ENCODE measurements at places on chromosomes 2 and 18. TPM values are rescaled to one million over a fixed set of nuclear protein-coding genes. Genes with fewer than 3 reads are reported as not detected.

Gene STEAP3
- 42.4 TPM for total RNA-seq

Gene ALPP
- not detected for total RNA-seq

Gene HNMT
- total RNA-seq = 45.6 TPM

Gene CFC1B
- total RNA-seq = not detected

Gene PPP1CB
- total RNA-seq = 204 TPM

Gene FEV
- not detected for total RNA-seq

Gene TMEM169
- total RNA-seq = 5.1 TPM

DNA sequence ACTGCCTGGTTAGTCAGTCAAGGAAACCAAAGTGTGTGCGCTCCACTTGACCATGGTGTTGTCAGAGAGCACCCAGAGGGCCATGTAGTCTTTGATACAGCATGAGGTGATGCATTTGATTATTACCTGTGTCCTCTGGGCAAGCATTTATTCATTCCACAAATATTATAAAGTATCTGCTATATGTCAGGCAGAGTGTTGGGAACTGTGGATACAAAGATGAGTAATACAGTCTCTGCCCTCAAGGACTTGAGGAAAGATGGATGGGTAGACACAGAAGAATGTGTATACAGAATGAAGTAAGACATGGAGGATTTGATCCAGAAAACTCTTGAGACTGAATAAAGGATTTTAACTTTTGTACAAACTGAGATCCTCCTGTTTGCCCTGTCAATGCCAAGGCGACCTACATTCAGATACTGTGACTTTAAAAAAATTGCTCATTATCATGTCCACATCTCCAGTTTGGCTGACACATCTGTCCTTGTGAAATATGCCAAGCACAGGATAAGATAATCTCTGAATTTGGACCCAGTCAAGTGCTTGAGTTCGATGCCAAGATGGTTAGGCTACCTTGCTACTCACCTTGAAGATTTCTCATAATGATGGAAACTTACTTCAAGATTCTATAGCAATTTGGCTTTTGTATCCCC lies 50.8 kb downstream of the ACYP2 start:
- DNase-seq = peak; percentile 4

DNA sequence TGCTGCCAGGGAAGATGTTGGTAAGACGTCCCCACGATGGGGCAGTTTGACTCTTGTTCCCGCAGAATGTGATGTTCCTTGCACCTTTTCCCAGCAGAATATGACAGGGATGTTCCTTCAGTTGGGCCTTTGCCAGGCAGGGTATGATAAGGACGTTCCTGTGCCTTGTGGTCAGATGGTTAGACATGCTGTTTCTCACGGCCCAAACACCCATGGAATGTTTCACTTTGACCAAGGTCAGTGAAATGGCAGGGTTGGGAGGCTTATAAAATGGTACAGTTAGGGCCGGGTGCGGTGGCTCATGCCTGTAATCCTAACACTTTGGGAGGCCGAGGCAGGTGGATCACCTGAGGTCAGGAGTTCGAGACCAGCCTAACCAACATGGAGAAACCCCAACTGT lies 40.3 kb upstream of the YPEL5 start:
- peak; percentile 24 for DNase-seq

- no peak for DNase-seq
Measured at GRCh38 chr2:220985561-220985960, 586.5 kb downstream of the EPHA4 start.

GRCh38 chr2:241043581-241043980 lies 45.2 kb downstream of the SNED1 start:
- DNase-seq = no peak

GRCh38 chr2:27689424-27689823 lies 25.7 kb downstream of the SLC4A1AP start:
- peak; percentile 71 for DNase-seq

GRCh38 chr2:138029276-138029675 lies 65.0 kb downstream of the HNMT start:
- no peak for DNase-seq

DNA sequence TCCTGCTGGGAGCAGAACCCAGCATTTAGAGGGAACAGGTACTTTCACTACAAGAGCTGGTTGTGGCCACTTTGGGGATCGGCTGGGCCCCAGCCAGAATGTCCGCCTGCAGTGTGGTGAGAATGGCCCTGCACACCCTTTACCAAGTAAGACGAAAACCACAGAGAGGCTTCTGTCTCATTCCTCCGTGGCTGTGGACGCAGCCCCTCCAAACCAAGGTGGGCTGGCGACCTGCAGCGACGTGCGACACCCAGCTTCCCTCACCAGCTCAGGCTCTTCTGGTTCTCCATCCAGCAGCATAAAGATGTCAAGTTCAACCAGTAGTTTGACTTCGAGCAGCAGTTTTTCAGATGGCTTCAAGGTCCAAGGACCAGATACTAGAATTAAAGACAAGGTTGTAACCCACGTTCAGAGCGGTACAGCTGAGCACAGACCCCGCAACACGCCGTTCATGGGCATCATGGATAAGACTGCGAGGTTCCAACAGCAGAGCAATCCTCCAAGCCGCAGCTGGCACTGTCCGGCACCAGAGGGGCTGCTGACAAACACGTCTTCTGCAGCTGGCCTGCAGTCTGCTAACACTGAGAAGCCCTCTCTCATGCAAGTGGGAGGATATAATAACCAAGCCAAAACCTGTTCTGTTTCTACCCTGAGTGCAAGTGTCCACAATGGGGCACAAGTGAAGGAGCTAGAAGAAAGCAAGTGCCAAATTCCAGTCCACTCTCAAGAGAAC lies 56.2 kb downstream of the WDSUB1 start:
- no peak for DNase-seq

GRCh38 chr2:235106874-235107639 lies 155.2 kb downstream of the SH3BP4 start:
- DNase-seq = peak; percentile 68

DNA sequence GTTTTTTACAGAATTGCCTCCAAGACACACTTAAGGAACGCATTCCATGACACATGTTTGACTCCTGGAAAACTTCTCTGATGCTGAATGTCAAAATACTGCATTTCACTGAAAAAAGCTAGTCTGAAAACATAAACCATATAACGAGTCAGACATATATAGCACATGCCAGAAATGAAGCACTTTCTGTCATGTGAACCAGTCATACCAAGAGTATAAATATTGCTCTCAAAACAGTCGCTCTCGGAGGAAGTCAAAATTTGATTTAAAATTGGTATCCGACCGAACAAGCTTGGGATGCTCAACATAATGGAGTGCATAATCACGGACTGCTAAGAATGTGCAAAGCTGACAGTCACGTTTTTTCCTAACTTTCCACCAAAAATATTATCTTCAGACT lies 115.9 kb downstream of the PIEZO2 start:
- no peak for DNase-seq

DNA sequence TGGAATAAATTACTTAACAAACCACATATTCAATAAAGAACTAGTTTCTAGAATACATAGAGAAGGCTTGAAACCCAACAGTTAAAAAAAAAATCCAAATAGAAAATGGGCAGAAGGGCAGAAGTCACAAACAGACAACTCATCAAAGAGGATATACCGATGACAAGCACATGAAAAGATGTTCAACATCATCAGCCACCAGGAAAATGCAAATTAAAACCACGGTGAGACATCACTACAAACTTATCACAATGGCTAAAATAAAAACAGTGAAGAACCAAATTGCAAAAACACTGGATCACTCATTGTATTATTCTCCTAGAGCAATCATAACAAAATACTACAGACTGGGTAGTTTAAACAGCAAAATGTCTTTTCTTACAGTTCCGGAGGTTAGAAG lies 14.5 kb downstream of the SESTD1 start:
- peak; percentile 36 for DNase-seq

- DNase-seq = no peak
Measured at GRCh38 chr2:120785228-120785966, 49.7 kb downstream of the GLI2 start.

GRCh38 chr2:175442441-175442840 lies 260.9 kb upstream of the ATP5MC3 start:
- no peak for DNase-seq

DNA sequence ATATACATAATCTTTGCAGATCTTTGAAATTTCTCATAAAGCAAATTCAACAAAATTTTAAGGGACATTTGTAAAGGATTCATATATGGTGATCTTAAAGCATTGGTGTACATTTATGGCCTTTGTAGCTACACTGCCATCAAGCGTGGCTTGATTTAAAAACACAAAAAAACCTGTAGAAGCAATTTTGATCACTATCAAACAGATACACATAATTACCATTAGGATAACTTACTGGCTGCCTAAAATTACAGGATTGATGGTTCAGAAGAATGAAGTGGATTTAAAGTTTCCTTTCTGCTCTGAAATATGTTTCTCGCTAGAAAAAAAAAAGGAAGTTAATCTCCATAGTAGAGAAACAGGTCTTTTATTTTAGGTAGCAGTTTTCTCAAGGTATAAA lies 31.4 kb downstream of the MAPRE2 start:
- DNase-seq = no peak

DNA sequence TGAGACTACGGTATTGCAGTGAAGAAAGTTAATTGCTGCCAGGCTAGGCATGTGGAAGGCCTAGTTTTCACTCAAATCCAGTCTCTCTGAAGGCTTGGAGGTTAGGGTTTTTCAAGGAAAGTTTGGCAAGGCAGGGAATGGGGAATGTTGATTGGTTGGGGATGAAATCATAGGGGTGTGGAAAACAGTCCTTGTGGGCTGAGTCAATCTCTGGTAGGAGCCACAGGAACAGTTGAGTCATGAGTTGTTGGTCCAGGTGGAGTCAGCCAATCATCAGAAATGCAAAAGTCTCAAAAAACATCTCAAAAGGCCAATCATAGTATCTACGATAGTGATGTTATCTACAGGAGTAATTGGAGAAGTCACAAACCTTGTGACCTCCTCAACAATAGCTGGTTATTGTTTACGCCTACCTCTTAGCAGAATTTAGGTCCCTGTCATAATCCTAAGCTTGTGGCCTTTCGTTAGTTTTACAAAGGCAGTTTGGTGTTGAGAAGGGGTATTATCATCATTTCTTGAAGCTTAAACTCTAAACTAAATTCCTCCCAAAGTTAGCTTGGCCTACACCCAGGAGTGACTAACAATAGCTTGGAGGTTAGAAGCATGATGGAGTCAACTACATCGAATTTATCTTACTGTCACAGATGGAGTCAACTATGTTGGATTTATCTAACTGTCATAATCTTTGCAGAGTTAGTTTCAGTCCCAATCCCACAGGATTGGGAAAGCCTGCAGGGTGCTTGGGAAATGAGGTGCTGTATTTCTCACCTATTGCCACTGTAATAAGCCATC lies 33.7 kb upstream of the APCDD1 start:
- DNase-seq = peak; percentile 72

DNA sequence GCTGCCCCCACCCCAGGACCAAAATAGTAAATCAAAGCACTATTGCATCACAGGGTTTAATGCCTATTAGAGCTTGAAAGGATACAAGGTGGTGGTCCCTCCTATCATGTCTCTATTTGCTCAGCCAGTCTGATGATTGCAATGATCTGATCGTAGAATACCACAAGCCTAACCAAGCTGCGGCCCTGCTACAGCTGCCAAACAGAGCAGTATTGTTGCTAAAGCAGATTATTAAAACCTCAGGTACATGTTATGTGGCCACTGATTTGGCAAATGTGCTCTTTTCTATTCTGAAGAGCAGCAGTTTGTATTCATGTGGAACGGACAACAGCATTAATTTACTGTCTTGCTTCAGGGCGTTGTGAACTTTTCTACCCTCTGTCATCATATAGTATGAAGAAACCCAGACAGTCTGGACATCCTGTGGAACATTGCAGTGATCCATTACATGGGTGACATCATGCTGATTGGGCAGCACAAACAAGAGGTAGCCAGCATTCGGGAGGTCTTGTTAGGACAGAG lies 8.4 kb upstream of the VAPA start:
- DNase-seq = no peak

DNA sequence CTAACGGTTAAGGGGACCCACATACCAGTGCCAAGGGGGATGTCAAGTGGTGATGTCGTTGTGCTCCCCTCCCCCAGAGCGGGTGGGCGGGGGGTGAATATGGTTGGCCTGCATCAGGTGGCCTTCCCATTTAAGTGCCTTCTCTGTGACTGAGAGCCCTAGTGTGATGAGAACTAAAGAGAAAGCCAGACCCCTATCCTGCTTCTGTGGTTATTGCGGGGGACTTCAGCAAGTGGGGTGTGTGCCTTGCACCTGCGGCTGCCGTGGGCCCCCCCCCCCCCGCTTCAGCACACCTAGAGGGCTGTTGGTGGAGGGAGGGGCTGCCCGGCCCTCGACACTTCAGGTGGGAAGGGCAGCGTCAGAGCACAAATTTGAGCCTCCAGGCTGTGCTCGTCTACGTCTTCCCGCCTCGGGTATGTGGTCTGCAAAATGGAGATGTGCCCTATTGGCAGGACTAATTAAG lies 6.1 kb downstream of the CTDSP1 start:
- DNase-seq = no peak

DNA sequence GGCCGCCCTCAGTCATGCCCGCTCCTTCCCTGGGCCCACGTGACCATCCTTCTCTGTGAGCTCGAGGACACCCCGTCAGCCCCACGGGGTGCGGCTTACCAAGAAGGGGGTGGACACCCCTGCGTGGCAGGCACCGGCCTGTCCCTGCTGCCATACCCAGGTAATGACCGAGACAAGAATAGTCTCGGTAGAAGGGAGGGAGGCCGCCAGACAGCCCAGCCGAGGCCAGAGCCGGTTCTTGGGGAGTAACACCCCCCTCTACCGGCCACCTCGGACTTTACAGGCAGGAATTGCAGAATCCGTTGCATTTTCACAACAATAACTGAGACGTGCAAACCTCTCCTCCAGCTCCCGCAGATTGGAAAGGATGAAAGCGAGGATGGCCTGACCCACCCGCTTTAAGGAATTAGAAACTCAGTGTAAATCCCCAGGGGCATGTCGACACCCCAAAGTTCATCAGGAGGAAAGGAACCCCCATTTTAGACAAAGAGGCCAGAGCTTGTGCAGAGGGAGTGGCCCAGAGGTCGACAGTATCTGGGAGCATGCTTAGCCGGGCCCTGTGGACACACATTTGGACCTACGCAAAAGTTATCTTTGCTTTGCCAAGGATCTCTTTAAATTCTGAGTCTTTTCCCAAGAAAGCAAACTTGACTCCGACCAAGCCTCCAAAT lies 60.1 kb upstream of the GLI2 start:
- DNase-seq = peak; percentile 35

DNA sequence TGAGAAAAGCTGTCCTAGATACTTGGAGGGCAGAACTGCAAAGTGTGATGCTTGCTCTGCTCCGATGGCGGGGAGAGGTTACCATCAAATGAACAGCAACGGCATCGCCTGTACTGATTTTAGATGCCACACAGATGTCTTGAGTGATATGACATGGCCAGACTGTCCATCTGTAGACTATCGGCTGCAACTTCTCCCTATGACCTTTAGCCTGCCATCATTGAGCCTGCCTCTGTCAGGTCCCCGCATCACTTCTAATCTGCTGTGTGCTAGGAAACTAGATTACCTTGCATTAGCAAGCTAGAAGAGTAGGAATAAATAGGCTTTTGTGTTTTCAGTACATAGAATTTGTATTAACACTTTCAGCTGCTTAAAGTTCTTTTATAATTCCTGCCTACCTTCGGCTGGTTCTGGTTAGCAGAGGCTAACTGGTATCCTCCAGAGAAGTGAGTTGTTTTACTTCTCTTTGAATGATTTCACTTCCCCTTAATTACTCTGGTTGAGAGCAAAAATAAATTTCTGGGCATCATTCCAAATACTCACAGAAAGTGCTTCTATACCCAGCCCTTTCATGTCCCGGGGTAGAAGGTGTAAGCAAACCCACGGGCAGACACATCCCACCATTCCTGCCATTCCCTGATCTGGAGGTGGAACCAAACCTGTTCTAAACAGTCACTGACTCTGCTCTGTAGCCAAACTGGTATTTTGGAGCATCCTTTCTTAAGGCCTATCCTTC lies 24.0 kb downstream of the GAREM2 start:
- DNase-seq = no peak
